ENCODE measurements at places on chromosomes 2 and 18. TPM values are rescaled to one million over a fixed set of nuclear protein-coding genes. Genes with fewer than 3 reads are reported as not detected.

DNA sequence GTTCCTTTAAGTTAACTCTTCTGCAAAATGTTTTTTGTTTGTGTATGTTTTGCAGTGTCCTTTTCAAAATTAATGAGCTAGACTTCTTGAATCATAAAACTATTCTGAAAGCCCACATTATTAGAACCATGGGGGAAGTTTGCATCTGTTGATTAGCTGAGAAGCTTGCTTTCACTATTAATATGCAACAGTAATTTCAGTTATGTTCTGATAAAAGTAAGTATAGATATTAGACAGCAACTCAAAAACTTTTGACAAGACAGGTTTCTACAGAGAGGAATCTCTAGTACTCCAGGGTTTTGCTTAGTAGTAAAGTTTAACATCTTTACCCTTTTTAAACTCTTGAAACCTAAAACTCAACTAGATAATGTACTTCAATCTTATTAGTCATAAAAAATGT lies 147.8 kb downstream of the UBE2E3 start:
- DNase-seq, result no peak

DNA sequence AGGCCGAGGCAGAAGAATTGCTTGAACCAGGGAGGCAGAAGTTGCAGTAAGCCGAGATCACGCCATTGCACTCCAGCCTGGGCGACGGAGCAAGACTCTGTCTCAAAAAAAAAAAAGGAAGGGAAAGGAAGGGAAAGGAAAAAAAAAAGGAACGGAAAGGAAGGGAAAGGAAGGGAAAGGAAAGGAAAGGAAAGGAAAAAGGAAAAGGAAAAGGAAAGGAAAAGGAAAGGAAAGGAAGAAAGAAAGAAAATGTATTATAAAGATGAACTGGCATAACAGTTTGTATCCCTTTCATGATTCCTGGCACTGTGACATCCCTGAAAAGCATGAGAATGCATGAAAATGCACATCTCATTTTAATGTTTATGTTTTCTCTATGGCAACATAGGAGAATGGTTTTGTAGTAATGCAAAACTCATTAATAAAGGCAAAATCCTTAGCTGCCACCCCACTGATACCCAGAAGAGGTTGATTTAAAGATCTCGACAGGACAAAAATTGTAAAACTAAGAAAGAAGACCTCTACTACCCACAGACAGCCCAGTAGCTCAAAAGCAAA lies 11.5 kb upstream of the MREG start:
- DNase-seq, result no peak

GRCh38 chr18:55877321-55877720 lies 289.3 kb upstream of the TCF4 start:
- no peak for DNase-seq

- DNase-seq, result no peak
Observed at GRCh38 chr18:43661570-43661969, 384.3 kb upstream of the SYT4 start.

DNA sequence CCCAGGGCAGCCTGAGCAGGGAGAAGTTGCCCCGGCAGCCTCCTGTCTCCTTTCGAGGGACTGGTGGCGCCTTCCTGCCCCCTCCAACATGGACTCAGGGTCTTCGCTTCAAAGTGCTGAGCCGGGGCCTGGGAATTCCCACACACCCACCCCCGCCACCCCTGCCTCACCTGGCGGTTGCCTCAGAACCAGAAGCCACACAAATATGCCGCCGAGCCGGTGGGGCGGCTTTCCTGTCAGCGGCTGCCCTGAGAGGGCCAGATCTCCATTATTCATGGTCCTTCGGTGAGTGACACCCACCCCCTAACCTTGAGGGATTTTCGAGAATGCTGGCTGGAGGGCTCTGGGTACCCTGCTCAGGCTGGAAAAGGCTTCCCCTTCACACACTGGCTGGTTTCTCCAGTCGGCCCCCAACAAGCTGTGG lies 71.7 kb downstream of the SMAD7 start:
- no peak for DNase-seq

GRCh38 chr18:4720518-4720917 lies 265.4 kb upstream of the DLGAP1 start:
- DNase-seq, result no peak

DNA sequence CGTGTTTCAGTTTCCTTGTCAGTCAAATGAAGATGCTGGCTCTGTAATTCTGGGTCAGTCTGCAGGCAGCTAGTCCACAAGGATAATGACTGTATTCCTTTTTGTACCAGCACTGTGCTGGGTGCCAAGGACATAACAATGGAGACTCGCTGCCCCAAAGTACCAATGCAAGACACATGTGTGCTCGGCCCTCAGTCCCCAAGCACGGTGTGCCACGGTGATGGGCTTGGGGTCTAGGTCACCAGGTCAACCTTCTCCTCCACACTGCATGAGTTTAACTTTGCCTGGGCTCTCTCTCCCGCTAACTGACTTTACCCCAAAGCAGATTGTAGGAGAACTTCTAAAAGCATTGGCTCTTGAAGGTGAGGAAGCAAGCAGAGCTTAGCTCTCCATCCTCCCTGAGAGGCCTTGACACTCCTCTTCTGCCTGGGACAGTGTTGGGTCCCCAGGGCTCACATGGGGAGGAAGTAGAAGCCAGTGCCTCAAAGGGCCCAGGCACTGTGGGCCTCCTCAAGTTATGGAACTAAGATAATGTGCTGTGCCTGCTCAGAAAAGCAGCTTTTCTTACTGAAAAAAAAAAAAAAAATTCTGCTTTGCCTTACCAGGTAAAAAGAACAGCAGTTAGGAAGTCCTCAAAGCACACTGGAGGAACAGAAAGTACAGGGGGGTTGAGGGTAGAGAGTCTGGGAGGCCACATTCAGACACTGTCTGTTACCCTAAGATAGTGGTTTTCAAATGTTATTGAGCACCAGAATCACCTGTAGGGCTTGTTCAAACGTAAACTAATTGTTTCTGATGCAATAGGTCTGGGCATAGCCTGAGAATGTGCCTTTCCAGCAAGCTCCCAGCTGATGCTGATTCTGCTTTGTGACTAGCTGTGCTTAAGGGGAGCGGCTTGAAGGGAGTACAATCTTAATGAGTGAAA lies 276.4 kb upstream of the CXCR4 start:
- no peak for DNase-seq

GRCh38 chr2:225691711-225692110 lies 292.2 kb downstream of the NYAP2 start:
- DNase-seq, result no peak

GRCh38 chr2:9416962-9417316 lies 6.4 kb downstream of the ITGB1BP1 start:
- DNase-seq, result no peak

DNA sequence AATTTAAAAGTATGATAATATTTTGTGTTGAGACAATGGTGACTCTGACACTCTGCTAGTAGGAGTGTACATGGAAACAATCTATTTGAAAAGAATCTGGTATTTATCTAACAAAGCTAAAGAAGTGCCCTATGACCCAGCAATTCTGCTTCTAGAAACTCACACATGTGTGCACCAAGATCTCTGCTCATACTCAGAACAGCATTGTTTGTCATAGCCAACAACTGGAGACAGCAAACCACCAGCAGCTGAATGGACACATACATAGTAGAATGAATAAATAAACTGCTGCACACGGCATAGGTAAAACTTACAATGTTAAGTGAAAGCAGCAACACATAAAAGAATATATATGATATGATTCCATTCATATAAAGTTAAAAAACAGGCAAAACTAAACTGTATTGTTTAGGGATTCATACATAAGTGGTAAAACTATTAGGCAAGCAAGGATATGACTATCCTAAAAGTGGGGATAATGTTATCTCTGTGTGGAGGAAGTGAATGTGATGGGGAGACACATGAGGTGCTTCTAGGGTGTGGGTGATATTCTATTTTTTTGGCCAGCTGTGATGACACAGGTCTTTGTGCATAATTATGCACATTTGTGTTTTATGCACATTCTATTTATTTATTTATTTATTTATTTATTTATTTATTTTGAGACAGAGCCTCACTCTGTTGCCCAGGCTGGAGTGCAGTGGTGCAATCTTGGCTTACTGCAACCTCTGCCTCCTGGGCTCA lies 71.1 kb downstream of the RFTN2 start:
- DNase-seq, result no peak

- DNase-seq, result no peak
Observed at GRCh38 chr2:20401489-20401835, 45.4 kb upstream of the RHOB start.

DNA sequence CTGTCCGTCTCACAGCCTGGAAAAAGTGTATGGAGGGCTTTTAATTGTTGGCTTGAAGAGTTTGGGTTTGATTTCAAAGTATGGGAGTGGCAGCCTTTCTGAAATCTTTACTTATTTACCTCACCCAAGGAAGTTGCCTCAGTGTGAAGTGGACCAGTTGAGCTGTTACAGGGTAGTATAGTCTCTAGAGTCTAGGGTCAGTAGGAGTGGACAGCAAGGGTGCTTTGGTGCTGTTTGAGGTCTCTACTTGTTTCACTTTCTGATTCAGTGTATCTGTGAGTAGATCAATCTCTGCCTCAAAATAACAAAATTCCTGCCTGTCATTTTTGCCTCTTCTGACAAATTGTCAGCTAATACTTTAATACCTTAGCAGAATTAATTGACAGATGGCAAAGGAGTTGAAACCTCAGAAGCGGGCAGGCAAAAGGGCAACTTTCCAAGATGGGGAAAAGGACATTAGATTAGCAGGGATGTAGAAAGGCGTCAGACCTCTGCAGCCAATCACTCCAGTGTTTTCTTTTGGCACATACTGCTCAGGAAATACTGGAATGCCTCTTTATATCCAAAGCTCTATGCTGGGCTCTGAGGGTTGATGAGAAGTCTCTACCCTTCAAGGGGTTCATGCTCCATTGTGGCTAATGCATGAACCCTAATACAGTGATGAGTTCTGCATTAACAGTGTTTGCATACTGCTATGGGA lies 5.9 kb downstream of the RIOK3 start:
- DNase-seq, result no peak

DNA sequence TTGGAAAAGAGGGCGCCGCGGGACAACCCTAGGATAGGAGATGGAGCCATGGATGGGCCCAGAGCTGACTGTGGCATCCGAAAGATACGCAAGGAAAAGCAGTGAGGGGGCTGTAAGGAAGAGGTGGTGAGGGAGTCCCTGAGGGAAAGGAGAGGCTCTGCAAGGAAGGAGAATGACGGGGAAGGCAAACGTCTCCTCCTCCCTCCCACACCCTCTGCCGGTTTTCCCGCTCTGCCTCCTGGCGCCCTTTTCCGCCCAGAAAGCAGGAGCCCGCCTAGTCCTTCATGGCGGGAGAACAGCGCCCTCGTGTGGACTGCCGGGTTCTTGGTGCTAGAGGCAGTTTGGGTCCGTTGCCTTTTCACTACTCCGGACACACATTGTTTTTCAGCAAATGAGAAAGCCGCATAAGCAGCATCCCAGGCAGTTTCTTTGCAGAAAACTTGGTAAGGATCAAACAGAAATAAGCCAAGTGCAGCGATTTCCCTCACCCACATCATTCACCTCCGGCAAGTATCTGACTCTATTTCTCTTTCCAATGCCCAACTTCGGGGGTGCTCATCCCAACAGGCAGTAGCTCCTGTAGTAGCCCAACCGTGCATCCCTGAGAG lies 200.4 kb downstream of the INO80D start:
- DNase-seq, result peak; percentile 89

DNA sequence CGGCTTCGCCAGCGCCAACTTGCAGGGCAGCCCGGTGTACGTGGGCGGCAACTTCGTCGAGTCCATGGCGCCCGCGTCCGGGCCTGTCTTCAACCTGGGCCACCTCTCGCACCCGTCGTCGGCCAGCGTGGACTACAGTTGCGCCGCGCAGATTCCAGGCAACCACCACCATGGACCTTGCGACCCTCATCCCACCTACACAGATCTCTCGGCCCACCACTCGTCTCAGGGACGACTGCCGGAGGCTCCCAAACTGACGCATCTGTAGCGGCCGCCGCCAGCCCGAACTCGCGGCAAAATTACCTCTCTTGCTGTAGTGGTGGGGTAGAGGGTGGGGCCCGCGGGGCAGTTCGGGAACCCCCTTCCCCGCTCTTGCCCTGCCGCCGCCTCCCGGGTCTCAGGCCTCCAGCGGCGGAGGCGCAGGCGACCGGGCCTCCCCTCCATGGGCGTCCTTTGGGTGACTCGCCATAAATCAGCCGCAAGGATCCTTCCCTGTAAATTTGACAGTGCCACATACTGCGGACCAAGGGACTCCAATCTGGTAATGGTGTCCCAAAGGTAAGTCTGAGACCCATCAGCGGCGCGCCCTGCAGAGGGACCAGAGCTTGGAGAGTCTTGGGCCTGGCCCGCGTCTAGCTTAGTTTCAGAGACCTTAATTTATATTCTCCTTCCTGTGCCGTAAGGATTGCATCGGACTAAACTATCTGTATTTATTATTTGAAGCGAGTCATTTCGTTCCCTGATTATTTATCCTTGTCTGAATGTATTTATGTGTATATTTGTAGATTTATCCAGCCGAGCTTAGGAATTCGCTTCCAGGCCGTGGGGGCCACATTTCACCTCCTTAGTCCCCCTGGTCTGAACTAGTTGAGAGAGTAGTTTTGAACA lies 15.1 kb downstream of the HOXD3 start:
- no peak for DNase-seq

- DNase-seq, result no peak
Observed at GRCh38 chr2:5057891-5058351, 634.3 kb upstream of the SOX11 start.

DNA sequence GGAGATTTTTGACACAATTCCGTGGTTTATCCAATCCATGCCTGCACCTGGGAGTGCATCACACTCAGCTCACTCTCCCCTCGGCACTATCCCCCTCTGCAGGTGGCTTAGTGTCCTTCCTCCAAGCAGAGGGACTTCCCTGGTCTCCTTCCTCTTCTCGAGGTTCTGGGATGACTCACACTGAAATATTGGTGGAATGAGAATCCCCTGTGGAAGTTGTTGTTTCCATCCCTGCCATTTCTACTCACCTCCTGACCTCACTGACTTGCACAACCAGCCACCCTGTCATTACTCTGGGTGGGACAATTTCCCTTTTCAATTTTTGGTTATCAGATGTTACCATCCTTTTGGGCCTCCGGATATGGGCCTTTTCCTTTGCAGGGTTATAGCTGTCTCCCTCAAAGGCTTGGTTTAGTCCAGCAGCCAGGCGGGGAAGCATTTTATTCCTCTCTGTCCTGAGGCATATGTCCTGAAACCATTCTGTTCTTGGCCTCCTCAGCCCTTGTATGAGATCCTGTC lies 59.9 kb downstream of the PTPRM start:
- no peak for DNase-seq

GPR45 gene
- not detected for total RNA-seq

SDC1 gene
- total RNA-seq, result 103 TPM

ZAP70 gene
- total RNA-seq, result 15.1 TPM

SLC5A7 gene
- total RNA-seq, result not detected

CACNB4 gene
- 1.6 TPM for total RNA-seq

UGT1A8 gene
- 1.1 TPM for total RNA-seq

SPC25 gene
- not detected for total RNA-seq

FBXO36 gene
- total RNA-seq, result 2.1 TPM

GAREM1 gene
- 29.2 TPM for total RNA-seq

UNC80 gene
- total RNA-seq, result 0.16 TPM

CFAP210 gene
- total RNA-seq, result not detected

DLGAP1 gene
- 7.2 TPM for total RNA-seq

Data from transverse colon (tissue), 4 donors.